WTC11 (cell line): ENCODE measurements at places on chromosomes 2 and 18.

DNA sequence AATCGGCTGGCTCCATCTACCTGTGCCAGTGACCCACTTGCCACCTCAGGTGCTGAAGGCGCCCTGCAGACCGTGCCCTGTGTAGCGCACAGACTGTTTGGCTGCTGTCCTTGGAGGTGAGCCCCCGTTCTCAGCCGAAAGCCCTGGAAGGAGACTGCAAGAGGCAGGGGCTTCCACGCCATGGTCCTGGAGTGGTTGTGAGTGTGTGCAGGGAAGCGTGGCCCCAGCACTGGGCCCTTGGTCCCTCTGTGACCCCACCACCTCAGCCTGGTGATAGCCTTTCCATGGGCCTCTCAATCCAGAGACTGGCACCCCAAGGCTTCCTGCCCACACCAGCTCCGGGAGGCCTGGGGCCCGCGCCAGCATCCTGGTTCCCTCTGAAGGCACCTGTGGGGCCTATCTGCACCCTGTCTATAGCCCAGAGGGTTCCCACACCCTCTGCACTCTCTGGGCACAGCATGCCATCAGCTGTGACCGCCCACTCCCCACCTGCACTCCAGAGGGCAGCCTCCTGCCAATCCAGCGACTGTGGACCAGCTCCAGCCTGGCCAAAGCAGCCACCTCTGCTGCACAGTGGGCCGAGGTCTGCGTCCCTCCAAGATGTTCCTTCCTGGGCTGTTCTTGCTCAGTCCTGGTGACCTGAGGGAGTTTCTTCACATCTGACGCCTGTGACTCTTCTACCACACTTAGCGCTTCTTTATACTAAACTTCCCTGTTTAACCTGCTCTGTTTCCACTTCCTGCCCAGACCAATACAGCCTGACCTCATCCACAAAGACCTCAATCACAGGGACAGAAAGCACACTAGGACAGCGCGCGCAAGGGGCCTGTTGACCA is 109.5 kb downstream of the EIPR1 start:
- no peak for DNase-seq

DNA sequence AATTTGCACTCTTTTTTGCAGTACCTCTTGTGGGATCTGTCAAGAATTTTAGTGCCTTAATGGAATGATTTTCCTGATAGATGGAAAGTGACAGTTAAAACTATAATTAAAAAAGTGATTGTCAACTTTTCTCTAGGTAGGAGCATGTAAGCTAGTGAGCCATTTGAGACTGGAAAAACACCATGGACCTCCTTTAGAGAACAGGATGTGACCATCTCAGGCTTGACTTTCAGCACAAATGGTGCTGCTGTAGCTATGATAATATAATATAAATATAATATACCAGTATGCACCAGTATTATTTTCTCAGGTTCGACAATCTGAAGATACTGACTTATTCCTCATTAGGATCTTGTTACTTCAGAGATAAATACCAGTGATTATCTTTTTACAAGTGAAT is 27.8 kb downstream of the ZNF236 start:
- DNase-seq: no peak

DNA sequence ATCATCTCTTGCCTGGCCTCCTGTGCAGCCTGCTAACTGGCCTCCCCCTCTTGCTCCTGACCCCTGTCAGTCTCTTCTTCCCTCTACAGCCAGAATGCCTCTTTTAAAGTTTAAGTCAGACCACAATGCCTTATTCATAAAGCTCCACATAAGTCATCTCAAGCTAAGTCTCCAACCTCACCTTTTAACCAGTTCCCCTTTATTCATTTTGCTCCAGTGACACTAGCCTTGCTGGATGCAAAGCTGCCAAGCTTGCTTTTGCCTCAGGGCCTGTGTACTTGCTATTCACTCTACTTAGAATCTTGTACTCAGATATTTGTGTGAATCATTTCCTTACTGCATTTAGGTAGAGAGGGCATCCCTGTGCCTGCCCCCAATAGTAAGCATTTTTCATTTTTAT is 180.9 kb downstream of the PDE1A start:
- no peak for DNase-seq

DNA sequence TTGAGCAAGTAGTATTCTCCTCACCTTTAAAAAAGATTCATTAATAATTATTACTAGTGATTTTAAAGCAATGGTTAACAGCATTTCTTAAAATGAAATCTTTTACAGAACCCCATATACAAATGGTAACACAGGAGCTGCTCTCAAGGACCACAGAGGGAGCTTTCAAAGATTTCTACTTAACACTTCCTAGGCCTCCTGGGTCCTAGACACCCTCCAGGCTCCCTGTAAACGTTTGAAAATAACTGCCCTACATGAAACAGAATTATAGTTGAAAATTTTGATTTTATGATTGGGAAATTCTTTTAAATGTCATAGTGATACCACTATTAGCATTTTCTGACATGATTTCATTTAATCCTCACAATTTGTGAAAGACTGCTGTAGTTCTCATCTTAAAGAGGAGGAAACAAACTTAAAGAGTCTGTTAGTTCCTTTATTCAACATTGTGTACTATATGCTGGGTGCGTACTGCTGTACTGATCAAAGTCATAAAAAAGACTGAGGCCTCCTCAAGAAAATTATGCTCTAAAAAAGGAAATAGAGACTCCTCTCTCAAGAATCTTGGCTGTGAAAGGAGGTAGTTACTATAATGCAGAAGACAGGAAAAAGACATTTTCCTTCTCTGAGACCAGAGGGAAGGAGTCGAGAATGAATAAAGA is 10.6 kb downstream of the CUL3 start:
- no peak for DNase-seq

GRCh38 chr18:27762054-27762453 is 414.9 kb downstream of the CDH2 start:
- no peak for DNase-seq

DNA sequence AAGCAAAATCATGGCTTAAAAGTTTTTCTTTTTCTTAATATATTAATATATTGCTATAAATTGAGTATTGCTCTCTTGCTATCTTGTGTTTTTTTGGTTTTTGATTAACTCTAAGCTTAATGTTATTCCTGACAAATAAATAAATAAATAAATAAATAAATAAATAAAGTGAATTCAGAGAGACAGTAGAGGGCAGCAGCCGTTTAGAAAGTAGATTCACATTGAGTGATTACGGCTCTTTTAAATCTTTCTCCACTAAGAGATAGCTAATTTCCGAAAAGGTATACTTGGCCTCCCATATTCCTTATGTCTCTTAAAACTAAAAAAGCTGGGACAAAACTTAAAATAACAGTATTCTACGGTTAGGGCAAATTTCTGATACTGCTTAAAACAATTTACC is 34.3 kb downstream of the MSH2 start:
- DNase-seq: no peak

DNA sequence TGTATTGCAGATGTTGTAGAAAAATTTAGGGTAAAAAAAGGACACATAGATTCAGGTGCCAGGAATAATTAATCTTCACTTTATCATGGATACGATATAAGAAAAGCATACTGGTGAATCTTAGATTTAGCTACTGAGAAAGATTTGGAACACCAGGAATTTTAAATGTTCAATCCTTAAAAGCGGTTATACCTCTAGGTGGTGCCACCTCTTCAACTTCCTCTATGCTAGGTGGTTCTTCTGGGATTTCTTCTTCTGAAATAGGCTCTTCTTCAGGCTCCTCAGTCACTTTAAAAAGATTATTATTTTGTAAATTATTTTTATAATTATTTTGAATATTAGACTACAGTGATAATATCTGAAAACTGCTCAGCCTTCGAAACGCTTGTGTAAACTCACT is 133.1 kb downstream of the TTN start:
- no peak for DNase-seq

GRCh38 chr2:86622519-86623042 is 1.1 kb downstream of the RNF103 start:
- DNase-seq: peak; percentile 18

- peak; percentile 69 for DNase-seq
Measured at GRCh38 chr2:27369471-27370025, 590 bp downstream of the EIF2B4 start.

- DNase-seq: no peak
Measured at GRCh38 chr2:145728511-145728910, 1208.6 kb upstream of the ZEB2 start.

GRCh38 chr2:36741188-36741837 is 44.8 kb downstream of the VIT start:
- no peak for DNase-seq

DNA sequence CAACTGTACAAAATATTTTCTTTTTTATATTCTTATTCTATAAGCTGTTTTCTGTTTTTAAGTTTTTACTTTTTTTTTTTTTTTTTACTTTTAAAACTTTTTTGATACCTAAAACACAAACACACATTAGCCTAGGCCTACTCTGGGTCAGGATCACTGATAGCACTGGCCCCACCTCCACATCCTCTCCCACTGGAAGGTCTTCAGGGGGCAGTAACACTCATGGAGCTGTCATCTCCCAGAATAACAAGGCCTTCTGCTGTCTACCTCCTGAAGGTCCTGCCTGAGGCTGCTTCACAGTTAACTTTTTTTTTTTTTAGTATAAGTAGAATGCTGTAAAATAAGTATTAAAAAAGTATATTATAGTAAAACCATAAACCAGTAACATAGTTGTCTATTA is 415.1 kb downstream of the PTPRM start:
- DNase-seq: no peak

DNA sequence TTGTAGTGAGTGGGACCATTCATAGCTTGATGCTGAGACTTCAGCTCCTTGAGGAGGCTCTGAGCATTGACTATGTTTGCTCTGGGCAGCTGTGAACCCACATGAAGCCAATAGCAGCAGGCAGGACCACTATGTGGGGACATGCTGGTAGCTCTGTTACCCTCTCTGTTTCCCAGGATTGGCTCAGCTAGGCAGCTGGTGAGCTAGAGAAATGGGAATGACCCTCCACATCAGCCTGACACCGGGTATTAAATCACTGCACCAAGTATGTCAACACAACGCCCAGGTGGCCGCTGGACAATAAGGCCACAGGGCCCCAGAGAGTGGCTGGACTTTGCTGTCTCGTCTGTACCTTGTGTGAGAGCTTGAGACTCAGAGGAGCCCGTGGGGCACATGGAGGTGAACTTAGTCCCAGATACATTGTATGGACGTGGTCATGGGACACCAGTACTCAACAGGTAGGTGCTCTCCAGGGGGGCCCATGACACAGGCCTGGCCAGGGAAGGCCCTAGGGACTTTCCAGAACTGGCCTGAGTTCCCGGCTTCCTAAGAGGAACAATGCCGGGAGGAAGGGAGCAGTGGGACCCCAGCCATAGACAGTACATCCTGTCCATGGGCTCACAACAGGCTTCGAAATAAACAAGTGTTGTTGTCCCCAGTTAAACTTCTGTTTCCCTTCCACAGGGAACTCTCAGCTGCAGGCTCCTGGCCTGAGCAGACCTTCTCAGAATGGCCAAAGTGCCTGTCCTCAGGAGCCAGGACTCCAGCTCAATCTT is 35.2 kb downstream of the HS1BP3 start:
- DNase-seq: no peak

DNA sequence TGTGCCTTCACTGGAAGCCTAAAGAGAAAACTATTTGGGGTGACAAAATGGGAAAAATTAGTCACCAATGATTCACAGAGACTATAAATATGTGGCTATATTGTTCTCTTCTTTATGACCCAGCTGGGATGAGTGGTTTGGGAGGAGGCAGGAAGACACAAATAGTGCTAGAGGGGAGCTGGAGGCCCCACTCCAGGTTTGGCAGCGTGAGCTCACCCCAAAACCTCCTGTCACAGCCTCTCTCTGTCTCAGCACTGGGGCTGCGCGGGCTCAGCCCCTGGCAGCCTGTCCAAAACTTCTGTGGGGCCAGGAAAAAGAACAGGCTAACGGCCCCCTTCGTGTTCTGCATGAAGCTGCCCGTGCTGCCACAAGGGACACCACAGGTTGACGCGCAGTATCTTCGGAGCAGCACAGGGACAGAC is 73.2 kb upstream of the LCLAT1 start:
- no peak for DNase-seq

- no peak for DNase-seq
Measured at GRCh38 chr2:69545477-69545932, 98.0 kb downstream of the AAK1 start.

GRCh38 chr2:24332791-24333540 is 27.4 kb downstream of the ITSN2 start:
- no peak for DNase-seq

- DNase-seq: no peak
Measured at GRCh38 chr18:74529378-74529777, 4.9 kb upstream of the CNDP1 start.

- DNase-seq: no peak
Measured at GRCh38 chr2:126898636-126899035, at the start of gene TEX51. Gene TEX51, plus strand, starts transcription at chr2:126898890. Its CDS starts 29 bp downstream, at chr2:126898919.

DNA sequence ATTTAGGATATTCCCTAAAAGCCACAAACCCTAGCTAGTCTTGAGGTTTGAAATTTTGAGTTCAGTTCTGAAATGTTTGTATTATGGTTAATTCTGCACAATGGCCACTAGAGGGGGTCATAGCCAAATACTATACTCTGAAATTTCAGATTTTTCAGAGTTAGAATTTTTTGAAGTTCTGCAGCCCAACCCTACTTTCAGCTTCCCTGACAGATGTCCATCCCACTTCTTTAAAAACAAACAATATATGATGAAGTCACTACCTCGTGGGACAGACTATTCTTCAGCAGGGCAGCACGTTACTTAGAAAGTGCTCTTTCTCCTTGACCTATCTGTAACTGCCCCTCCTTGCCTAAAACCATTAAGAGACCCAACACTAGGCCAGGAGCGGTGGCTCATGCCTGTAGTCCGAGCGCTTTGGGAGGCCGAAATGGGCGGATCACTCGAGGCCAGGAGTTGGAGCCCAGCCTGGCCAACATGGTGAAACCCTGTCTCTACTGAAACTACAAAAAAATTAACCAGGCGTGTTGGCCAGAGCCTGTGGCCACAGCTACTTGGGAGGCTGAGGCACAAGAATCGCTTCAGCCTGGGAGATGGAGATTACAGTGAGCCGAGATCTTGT is 48.2 kb upstream of the PAPOLG start:
- DNase-seq: peak; percentile 30

- DNase-seq: no peak
Measured at GRCh38 chr2:217158928-217159327, 299.1 kb upstream of the TNP1 start.

- peak; percentile 35 for DNase-seq
Measured at GRCh38 chr2:47695800-47696477, 87.0 kb upstream of the MSH6 start.

GRCh38 chr2:164899121-164899520 is 56.2 kb downstream of the SLC38A11 start:
- DNase-seq: no peak

DNA sequence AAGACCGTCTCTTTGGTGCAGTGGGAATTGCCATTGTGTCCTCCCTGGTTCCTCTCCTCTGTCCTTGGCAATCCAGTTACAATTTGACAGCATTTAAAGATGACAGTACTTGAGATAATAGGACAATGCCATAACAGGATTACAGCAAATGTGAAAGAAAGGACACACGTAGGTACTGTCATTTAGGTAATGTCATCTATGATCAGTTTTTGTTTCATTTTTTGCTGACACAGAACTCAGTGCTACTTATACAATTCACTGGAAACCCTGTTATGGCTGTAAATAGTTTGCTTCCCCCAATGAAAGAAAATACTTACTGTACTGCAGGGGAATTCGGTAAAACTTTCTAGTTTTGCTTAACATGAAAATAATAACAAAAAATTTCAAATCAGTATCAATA is 65.2 kb downstream of the BCL11A start:
- no peak for DNase-seq
